Stimulated activated CD8-positive, alpha-beta memory T cell treated with anti-CD3 and anti-CD28 coated beads, Interleukin-4, amount 100 ng/mL, for 1 hour (primary cell): ENCODE measurements at places on chromosomes 5 and 9.

DNA sequence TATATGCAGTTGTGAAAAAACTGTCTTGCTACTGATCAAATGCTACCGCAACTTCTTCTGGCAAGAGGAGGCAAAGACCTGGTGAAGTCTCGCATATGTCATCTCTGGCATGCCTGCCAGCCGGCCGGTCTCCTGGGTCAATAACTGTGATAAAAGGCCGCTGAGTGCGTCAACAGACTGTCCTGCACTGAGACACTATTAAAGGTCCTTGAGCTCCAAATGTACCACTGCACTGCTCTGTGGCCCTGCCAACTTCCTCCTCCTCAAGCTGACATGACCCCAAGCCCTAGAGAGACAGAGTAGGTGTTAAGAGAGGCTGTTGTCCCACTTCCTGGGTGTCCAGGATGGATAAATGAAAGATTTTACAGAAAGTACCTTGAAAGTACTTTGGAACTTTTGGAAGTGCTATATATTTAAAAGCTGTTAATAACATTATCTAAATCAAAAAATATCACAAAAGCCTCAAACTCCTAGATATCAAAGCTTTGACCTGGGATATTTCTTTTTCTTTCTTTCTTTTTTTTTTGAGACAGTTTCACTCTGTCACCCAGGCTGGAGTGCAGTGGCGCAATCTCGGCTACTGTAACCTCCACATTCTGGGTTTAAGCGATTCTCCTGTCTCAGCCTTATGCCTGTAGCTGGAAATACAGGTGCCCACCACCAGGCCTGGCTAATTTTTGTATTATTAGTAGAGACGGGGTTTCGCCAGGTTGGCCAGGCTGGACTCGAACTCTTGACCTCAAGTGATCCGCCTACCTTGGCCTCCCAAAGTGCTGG lies 31.5 kb downstream of the RAPGEF1 start:
- no peak for DNase-seq

- no peak for DNase-seq
These were observed 97.4 kb downstream of the EMB start for GRCh38 chr5:50343715-50344114.

GRCh38 chr9:126860077-126860756 lies at the start of gene ZBTB34:
Gene ZBTB34 (plus strand): TSS chr9:126860639. CDS start chr9:126879400, 18,761 bp downstream.
- peak; percentile 60 for DNase-seq

GRCh38 chr5:115810761-115811160 lies 5.7 kb downstream of the CDO1 start:
- no peak for DNase-seq

- peak; percentile 81 for DNase-seq
These were observed 53.2 kb downstream of the USP20 start for GRCh38 chr9:129888293-129889121.

DNA sequence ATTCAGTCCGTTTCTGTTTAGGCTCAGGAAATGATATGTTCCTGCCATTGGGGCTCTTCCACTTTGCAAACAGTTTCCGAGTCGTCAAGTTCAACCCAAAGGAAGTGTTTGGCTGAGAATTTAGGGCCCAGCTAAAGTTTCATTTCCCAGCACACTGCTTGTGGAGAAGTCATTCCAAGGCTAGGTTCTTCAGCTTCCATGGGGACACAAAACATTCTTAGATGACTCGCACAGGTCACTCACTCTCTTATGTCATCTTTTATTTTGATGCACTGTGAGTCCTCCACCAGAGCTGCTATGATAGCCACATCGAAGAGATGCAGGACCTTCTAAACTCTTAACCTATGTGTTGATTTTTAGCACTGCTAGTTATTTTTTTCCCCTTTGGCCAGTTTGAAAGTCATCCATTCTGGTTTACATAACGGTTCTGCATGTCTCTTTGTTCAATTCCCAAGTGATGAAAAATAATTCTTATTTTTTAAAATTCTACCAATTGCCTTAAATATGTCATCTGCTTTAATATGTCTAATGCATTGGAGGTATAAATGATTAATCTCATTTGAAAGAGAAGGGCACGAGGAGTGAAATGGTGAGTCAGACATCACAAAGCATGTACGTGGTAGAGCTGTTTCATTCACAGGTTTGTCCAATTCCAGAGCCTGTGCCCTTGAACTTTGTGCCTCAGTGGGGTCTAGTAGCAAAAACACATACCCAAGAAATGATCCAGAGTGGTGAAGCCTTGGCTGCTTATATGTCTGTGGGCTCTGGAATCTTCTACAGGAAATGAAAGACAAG lies 84.3 kb downstream of the ZNF462 start:
- DNase-seq, result no peak

DNA sequence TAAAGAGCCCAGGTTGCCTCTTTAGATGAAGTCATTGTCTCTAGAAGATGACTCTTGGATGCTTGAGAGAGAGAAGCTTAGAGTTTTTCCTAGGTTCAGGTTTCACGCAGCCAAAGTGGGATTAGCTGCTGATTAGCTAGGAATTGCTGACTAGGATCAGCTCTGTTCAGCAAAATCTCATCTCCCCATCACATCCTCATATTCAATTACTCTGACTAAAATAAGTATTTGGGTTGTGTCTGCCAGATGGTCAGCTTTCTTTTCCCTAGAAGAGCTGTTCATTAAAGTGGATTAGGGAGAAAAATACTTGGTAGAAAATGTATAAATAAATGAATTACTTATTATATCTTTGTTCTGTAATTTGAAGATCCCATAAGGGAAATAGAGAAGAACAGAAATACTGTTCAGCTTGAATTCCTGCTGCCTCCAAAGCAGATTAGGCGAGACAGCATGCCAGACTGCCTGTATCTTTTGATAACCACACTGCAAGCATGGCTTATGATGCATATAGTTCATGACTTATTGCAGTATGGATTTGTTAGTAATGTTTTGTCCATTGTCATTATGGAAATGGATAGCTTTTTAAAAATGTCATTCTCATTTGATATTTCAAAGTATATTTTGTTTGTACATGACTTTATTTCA lies 184.8 kb upstream of the CD180 start:
- no peak for DNase-seq

DNA sequence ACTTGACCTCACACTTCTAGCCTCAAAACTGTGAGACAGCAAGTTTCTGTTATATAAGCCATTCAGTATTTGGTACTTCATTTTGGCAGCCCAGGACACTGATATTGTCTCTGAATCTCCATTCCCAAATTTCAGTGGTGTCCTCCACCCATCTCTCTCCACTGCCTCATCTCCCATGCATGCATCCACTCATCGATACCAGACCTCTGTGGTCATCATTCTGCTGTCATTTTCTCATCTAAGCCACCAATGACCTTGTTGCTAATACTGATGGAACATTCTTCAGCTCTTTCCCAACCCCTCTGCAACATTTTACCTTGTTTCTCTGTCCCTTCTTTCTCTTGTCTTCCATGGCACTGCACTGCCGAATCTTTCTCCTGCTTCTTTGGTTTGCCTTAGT lies 221.8 kb downstream of the SNX18 start:
- no peak for DNase-seq

DNA sequence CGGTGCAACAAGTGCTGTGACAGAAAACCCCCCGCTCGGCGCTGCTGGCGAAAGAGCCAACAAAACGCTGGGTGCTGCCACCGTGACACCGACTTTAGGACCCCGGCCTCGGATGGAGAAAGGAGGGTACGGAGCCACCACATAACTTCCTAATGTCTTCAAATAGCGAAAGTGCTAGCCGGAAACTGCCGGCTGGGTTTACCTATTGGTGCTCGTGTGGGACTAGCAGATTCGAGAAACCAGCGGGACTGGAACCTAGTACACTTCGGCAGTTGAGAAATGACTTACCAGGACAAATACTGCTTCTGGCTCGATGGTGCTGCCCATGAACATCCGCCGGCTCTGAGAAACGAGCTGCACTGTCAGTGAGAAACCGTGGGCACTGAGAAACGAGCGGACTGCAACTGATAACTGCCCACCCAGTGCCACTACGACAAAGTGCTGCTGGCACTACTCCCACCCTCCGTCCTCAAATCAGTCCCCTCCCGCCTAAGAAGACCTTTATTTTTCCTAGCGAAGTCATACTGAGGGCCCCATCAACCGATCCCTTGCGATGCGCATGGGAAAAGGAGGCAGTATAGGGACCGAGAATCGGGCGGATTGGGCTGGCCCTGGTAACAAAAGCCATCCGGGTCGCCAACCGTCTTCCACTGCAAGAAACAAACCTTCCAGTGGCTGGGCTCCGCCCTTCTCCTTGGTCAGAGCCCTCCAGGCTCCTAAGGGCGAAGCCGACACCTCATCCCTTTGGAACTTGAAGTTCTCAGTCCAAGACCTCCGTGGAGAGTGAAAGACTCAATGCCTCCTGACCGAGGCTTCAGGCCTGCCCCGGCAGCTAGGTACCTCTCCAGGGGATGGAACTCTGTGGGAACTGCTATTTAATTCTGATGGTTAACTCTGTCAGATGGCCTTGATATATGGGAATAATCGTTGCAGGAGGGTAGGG lies 27.0 kb upstream of the ANXA2R start:
- DNase-seq, result peak; percentile 81

- no peak for DNase-seq
These were observed 60.9 kb downstream of the ROPN1L start for GRCh38 chr5:10502578-10502977.

DNA sequence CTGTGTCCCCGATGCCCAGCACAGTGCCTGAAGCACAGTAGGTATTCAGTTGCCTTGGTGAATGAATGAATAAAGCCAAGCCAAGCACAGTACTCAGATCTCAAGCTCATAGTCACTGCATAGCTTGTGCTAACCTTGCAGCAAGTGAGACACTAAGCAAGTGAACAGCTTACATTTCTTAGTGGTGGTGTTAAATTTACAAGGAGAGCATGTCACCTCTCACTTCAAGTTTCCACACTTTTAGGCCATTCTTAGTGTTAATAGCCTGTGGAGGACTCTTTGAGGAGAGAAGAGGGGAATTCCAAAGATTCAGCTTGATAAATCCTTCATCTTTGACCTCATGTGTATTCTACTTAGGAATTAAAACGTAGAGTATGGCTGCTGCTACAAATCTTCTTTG lies 104.7 kb downstream of the C9orf152 start:
- DNase-seq, result no peak

DNA sequence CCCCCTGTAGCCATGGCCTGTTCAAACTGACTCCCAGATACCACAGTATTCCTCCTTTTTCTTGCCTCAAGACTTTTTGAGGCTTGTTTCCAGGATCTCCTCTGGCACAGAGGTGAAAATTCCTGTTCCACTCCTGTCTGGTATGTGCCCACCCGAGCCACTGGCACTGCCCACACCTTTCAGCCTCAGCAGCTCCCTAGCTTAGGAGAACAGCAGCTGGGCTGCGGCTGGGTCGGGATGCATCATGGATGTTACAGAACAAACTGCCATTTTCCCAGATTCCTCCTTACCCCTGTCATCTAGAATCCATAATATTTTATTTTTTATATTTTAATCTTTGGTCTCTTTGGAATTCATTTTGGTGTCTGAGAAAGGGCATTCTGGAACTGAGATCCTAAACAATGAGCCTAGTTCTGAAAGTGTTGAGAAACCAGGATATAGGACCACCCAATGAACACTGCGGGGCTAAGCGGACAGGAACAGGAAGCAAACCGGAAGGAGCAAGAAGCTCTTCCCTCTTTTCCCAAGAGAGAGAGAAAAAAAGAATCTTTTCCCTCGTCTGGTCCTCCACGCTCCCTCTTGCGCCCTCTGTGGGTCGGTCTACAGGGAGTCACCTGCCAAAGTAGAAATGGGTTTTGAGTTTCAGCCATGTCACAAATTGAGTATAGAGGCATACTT lies 12.5 kb downstream of the OR2S2 start:
- no peak for DNase-seq

DNA sequence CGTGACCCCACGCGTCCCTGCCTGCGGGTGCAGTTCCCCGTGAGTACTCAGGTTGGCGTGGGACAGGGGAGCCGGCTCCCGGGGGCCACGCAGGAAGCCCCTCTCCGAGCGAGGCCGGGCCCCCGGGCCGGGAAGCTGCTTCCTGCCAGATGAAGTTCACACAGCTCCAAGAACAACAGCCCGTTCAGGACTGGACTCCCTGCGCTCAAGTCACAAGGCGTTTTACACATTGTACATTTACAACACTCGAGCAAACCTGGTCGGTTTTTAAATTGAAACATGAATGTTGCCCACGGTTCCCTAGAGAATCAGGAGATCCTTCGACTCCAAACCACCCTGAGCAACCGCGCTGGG lies 22.4 kb downstream of the SLC9A3 start:
- no peak for DNase-seq

GRCh38 chr5:127941646-127942045 lies 141.9 kb upstream of the SLC12A2 start:
- DNase-seq, result no peak

DNA sequence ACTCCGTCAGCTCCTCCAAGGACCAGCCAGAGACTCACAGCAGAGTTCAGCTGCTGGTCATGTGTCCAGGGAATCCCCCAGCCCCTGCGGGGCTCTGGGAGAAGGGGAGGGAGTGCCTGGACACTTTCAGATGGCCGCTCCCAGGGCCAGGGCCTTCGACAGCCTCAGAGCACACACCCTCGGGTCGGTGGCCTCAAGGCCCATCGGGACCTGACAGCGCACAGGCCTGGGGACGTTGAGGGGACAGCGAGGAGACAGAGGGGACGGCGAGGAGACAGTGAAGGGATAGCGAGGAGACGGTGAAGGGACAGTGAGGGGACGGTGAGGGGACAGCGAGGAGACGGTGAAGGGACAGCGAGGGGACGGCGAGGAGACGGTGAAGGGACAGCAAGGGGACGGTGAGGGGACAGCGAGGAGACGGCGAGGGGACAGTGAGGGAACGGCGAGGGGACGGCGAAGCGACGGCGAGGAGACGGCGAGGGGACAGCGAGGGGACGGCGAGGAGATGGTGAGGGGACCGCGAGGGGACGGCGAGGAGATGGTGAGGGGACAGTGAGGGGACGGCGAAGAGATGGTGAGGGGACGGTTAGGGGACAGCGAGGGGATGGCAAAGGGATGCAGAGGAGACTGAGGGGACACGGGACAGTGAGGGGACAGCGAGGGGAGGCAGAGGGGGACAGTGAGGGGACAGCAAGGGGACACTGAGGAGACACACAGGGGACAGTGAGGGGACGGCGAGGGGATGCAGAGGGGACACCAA lies 47.3 kb downstream of the SLC12A7 start:
- DNase-seq, result no peak

DNA sequence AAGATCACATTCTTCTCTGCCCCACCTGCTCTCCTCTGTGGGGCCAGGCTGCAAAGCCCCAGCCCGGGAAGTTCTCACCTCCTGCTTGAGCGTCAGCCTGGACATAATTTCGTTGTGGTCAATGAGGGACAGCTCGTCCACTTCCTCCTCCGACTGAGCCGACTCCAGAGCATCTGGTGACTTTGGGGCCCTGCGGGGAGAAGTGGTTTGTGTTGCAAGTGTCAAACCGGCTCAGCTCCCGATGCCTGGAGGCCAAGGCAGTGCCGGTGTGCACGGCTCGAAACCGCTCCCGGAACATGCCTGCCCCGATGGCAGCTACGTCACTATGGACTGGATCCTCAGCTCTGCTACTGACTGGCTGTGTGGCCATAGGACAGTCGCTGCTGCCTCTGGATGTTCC lies 52.8 kb downstream of the PRRT1B start:
- no peak for DNase-seq
